Activated T-cell treated with anti-CD3 and anti-CD28 coated beads, Interleukin-2, amount 50 U/mL, for 72 hours (primary cell): ENCODE measurements at places on chromosomes 3 and 15. TPM values are rescaled to one million over a fixed set of nuclear protein-coding genes. Genes with fewer than 3 reads are reported as not detected.

- no peak overlapping the region for H3K4me3 ChIP-seq
- no peaks in the 10 kb centered on the region for H3K36me3 ChIP-seq
- no peak for DNase-seq
- no peaks in the 10 kb centered on the region for H3K27me3 ChIP-seq
- H3K27ac ChIP-seq: no peak overlapping the region
- H3K4me1 ChIP-seq: no peaks in the 10 kb centered on the region
Measured at GRCh38 chr3:21154911-21155310, 596.1 kb downstream of the ZNF385D start.

GRCh38 chr3:65605876-65606432, 432.8 kb downstream of the MAGI1 start:
- no peak for DNase-seq
- H3K4me1 ChIP-seq: no peaks in the 10 kb centered on the region
- no peaks in the 10 kb centered on the region for H3K27me3 ChIP-seq

DNA sequence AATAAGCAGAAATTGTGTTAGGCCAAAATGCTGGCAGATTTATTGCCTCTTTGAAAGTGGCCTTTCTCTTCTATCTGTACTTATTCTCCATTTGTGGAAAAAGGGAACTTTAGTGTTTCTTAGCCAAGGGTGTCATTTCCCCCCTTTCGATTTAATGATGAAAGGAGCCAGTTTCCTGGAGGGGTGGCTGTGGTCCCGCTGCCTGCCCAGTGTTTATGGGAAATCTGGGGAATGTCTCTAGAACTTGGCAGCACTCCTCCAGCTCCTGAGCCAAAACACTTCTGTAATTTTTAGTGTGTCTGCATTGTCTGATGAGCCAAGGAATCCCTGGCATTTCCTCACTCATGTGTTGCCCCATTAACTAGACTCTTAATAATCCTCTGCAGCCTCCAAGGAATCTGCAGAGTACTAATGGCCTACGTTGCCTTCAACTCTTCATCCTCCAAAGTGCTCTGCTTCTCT, 448.8 kb downstream of the GRM7 start:
- H3K27me3 ChIP-seq: no peaks in the 10 kb centered on the region
- H3K36me3 ChIP-seq: peaks cover 2% of the 10 kb centered on the region
- no peaks in the 10 kb centered on the region for H3K4me1 ChIP-seq
- no peak for DNase-seq
- no peak overlapping the region for H3K27ac ChIP-seq

GRCh38 chr3:31077021-31077601, 182.7 kb upstream of the GADL1 start:
- no peak overlapping the region for H3K4me3 ChIP-seq
- peaks cover 6% of the 10 kb centered on the region for H3K36me3 ChIP-seq
- DNase-seq: peak; percentile 75
- no peaks in the 10 kb centered on the region for H3K27me3 ChIP-seq
- H3K4me1 ChIP-seq: peaks cover 21% of the 10 kb centered on the region

- peak overlapping the region; percentile 64 for H3K4me3 ChIP-seq
- H3K27me3 ChIP-seq: no peaks in the 10 kb centered on the region
- H3K27ac ChIP-seq: peak overlapping the region; percentile 97
- DNase-seq: no peak
- peaks cover 21% of the 10 kb centered on the region for H3K4me1 ChIP-seq
- H3K36me3 ChIP-seq: no peaks in the 10 kb centered on the region
Measured at GRCh38 chr3:114745322-114746240, 401.5 kb downstream of the ZBTB20 start.

DNA sequence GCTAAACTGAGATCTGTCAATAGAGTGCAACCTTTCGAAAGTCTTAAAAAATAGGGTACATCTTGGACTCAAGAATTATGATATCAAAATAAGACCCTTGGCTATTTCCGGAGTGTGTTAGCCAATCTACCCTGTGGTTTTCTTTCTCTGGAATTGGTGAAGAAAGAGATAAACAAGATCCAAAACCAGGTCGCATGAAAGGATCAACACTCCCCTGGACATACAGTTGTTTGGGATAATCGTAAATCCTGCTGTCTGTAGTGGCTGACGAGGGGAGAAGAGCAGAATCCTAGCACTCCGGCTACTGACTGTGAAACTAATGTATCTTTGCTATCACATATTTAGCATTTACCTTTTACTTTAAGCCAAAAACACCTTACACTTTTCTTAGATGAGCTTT, 30.9 kb downstream of the FNDC3B start:
- peaks cover 24% of the 10 kb centered on the region for H3K4me1 ChIP-seq
- H3K27me3 ChIP-seq: no peaks in the 10 kb centered on the region
- H3K36me3 ChIP-seq: no peaks in the 10 kb centered on the region
- no peak overlapping the region for H3K4me3 ChIP-seq
- no peak overlapping the region for H3K27ac ChIP-seq

DNA sequence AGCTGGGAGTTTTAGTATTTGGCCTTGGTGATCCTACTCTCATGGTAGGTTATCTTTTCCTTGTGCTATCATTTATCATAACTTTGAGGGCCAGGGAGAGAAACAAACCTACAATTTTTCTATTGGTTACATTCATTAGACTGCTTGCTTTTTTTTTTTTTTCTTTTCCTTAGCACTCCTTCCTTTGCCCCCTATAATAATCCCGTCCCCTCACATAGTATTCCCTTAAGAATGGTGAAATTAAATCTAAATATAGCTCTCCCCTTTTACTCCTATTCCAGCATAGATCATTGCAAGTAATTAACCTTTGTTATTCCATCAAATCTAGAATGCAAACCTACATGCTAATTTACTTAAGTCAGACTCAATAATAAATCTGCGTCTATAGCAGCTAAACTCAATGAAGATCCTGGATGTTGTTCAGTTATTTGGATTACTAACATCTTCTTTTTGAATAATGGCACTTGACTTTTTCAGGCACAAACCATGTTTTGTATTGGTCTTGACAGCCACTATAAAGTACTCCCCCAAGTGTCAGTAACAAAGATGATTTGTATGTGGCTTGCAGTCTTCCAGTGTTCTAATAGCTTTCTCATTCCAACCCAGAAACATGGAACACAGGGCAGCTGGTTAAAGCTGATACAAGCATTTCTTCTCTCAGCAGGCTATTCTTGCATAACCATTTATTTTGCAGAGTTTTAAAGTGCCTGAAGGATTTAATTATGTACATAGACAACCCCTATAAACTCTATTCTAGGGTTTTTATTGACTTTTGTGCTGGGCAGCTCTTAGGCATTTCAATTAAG, 420.6 kb downstream of the MECOM start:
- peak overlapping the region; percentile 5 for H3K4me3 ChIP-seq
- H3K36me3 ChIP-seq: no peaks in the 10 kb centered on the region
- H3K27me3 ChIP-seq: peaks cover 30% of the 10 kb centered on the region
- H3K4me1 ChIP-seq: peaks cover 9% of the 10 kb centered on the region
- H3K27ac ChIP-seq: no peak overlapping the region

DNA sequence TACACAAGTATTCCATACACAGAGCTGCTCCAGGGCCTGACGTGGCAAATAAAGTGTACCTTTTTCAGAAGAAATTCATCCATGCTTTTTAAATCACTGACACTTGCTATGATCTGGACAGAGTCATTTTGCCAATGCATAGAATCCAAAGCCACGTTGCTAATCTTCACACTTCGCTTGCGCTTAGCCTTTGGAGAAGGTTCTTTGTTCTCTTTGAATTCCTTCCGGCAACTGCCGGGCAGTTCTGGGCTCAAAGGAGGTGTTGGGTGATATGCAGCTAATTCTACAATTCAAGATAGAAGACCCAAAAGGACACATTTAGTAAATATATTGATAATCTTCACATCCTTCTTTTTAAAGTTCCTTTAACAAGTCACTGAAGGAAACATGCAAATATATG, 69.9 kb downstream of the NR2E3 start:
- no peak for DNase-seq
- H3K27ac ChIP-seq: no peak overlapping the region
- no peaks in the 10 kb centered on the region for H3K27me3 ChIP-seq
- H3K4me3 ChIP-seq: no peak overlapping the region
- H3K36me3 ChIP-seq: peaks cover 1% of the 10 kb centered on the region

- no peaks in the 10 kb centered on the region for H3K36me3 ChIP-seq
- peaks cover 11% of the 10 kb centered on the region for H3K4me1 ChIP-seq
- peaks cover 6% of the 10 kb centered on the region for H3K27me3 ChIP-seq
- no peak overlapping the region for H3K27ac ChIP-seq
Measured at GRCh38 chr15:67033012-67033411, 32.4 kb upstream of the SMAD3 start.

DNA sequence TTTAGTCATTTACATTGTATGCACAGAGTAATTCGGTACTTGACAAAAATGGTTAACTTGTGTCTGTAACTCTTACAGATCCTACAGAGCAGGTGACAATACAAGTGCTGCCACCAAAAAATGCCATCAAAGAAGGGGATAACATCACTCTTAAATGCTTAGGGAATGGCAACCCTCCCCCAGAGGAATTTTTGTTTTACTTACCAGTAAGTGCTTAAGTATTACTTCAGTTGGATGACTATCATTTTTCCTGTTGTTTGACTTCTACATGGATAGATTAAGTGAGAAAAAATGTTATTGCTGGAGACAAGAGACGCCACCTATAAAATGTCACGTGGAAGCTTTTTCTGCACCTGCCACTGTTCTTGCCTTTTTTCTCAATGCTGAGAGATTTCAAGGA, 173.2 kb downstream of the ALCAM start:
- no peaks in the 10 kb centered on the region for H3K27me3 ChIP-seq
- H3K27ac ChIP-seq: no peak overlapping the region
- H3K36me3 ChIP-seq: peaks cover 14% of the 10 kb centered on the region

DNA sequence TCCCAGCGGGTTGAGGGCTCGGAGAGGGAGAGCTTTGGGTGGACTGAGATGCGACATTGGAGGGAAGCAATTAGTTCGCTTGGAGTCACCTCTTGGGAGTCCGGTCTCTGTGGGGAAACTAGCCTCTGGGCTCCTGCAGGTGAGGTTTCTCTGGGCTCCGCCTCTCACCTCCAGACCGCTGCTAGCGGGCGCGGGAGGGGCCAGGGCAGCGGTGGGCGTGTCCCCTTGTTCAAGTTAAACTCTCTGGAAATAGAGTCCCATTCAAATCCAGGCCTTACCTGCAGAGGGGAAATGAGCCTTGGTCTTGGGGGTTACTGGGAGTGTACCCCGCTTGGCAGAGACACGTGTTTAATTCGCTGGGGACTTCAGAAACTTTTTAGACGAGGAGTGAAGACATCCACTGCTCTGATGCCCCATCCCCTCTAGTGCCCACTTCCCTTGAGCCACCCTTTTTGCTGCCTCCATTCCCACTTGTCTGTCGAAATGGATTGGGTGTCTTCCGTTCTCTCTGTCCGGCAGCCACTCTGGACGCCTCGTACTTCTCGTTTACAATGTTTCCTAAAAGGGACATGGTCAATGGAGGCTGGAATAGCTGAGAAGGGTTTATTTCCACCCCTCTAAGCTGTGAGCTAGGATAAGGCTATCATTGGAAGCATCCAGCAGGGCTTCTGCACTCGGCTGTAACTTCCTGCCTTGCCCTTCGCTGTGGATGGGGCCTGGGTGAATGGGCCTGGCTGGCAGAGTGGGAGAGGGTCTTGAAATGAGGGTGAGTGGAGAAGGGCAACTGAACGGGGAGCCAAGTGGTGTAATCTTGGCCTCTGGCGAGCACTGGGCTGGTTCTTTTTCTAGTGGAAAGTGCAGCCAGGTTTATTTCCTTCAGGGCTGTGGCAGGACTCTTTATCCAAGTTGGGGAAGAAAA, 1.1 kb downstream of the MITF start:
- H3K27ac ChIP-seq: no peak overlapping the region
- H3K27me3 ChIP-seq: peaks cover 73% of the 10 kb centered on the region

- no peak overlapping the region for H3K4me3 ChIP-seq
- H3K27ac ChIP-seq: no peak overlapping the region
- H3K4me1 ChIP-seq: peaks cover 7% of the 10 kb centered on the region
- peaks cover 7% of the 10 kb centered on the region for H3K36me3 ChIP-seq
- H3K27me3 ChIP-seq: no peaks in the 10 kb centered on the region
Measured at GRCh38 chr3:113628788-113629187, 67.7 kb downstream of the USF3 start.

GRCh38 chr3:132283916-132284405, 33.2 kb upstream of the ACP3 start:
- no peak for DNase-seq
- H3K4me1 ChIP-seq: no peaks in the 10 kb centered on the region
- H3K4me3 ChIP-seq: no peak overlapping the region
- H3K27me3 ChIP-seq: peaks cover 24% of the 10 kb centered on the region

GRCh38 chr3:6132684-6133432, 728.1 kb upstream of the GRM7 start:
- no peak for DNase-seq
- no peak overlapping the region for H3K27ac ChIP-seq
- H3K4me3 ChIP-seq: no peak overlapping the region
- no peaks in the 10 kb centered on the region for H3K36me3 ChIP-seq
- no peaks in the 10 kb centered on the region for H3K4me1 ChIP-seq
- no peaks in the 10 kb centered on the region for H3K27me3 ChIP-seq

DNA sequence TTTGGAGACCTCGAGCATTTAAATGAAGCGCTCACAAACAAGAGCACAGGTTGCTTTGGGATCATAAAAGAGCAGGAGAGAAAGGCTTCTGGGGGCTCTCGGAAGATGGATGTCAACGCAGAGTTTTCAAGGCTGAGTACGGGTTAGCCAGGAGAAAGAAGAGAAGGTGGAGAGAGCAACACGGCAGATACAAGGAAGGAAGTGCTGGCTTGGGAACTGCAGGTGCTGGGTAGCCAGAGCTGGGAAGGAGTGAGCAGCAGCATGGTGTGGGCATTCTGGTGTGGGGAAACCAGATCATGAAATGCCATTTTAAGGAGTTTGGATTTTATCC, 580 bp upstream of the RUBCN start:
- peak overlapping the region; percentile 50 for H3K27ac ChIP-seq
- H3K4me3 ChIP-seq: peak overlapping the region; percentile 89
- H3K36me3 ChIP-seq: peaks cover 2% of the 10 kb centered on the region
- no peak for DNase-seq
- H3K4me1 ChIP-seq: peaks cover 37% of the 10 kb centered on the region
- H3K27me3 ChIP-seq: no peaks in the 10 kb centered on the region

DNA sequence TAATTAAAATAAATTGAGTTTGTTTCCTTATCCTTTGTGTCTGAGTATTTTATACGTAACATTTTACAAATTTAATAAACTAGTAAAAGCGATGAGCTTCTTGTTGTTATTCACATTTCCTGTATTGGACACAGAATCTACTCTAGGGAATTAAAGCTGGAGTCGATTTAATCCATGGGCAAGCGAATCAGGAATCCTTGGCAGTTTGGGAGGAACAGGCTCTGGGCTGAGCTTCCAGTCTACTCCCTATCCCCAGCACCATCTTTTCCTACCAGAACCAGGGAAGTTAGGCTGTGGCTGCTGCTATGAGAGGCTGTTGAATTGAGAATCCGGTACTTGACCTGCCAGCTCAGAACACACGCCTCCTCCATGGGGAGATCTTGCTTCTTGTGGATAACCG, 437.3 kb upstream of the TPM1 start:
- H3K4me1 ChIP-seq: no peaks in the 10 kb centered on the region
- no peak overlapping the region for H3K4me3 ChIP-seq
- H3K27ac ChIP-seq: no peak overlapping the region

SLC6A20 gene
- total RNA-seq: not detected

HEG1 gene
- 7.4 TPM for total RNA-seq

TM4SF1 gene
- total RNA-seq: 0.23 TPM

PCOLCE2 gene
- not detected for total RNA-seq

SSUH2 gene
- 0.31 TPM for total RNA-seq
